ENCODE measurements at places on chromosomes 13 and 19.

DNA sequence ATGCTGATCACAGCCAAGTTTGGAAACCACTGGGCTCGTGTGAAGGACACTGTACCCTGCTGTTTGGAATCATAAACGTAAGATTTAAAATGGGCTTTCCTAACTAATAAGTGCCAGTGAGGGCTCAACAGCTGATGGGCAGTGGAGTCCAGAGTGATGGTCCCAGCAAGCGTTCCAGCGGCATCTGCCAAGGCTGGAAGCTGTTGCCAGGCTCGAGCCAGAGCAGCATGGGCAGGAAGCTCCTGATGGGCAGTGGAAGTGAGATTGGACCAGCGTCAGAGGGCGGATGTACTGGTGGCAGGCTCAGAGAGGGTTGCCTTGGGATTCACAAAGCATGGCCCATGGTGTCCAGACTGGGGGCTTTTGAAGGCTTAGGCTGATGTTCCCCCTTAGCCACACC is 30.2 kb downstream of the COL4A2 start:
- DNase-seq: no peak

GRCh38 chr13:98239162-98240076 is 62.4 kb upstream of the RNF113B start:
- peak; percentile 97 for DNase-seq

DNA sequence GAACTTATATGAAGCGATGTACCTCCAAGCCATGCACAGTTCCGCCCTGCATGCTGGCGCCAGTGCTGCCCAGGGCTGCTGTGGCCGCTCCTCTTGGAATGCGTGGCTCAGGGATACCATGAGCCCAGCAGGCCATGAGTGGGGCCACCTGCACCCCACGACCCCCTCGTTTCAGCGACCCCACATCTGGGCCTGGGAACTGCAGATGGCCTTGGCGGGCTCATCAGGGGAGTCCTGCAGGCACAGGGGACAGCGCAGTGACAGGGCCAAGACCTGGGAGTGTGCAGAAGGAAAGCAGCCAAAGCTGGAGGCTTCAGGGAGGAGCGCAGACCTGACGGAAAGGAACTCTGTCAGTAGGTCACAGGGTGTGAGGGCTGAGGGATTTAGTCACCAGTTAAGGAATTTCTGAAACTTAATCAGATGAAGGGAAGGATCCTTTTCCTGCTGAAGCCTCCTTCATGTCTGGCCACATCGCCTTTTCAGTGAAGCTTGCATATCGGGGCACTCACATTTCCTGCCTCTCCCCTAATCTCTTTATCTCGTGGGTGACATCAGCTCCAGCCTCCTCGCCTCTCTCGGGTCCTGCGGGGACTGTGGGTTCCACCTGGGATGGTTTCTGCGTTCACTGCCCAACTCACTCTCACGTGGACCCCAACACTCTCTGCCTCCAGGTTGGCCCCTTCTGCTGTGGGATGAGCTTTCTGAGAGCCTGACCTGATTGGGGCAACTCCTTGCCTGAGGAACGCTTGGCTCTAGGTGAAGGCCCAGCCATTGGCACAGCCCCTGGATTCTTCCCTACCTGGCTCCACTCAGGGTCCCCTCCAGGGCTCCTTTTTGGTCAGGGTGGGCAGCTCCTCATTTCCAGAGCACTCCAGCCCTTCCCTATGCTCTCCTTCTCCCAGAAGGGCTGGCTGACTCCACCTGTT is 123.5 kb downstream of the CRYL1 start:
- DNase-seq: no peak

- DNase-seq: no peak
These were observed 257.9 kb downstream of the COG6 start for GRCh38 chr13:39913339-39913738.

- DNase-seq: no peak
These were observed 541 bp upstream of the RSPH6A start for GRCh38 chr19:45815481-45816216.

DNA sequence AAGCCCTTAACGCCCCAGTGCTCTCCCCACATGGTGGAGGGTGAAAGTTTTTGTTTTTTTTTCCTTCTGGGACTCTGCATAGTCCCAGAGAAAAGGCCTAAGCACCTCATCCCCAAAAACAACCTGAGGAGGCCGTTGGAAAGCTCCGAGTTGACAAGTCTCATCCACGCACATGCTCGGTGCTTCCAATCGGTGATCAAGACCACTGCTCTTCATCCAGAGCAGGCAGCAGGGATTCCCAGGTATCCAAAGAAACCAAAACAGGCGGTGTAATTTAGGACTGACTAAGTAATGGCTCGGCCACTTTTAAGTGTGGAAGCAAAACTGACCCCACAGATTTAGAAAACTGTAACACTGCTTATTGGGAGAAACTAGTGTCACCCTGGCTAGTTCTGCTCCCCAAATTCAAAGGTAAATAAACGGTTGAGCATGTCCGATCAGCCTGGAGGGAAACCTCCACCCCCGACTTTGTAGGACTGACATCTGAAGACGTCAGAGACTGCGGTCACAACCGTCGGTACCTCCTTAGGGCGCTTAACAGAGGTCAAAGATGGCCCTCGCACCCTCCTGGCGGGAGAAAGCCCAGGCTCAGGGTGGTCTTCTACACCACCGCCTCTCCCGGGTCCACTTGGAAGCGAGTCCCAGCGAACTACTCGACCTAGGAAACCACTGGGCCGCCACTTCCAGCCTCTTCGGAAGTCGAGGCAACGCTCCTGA is 997 bp upstream of the ZNF446 start:
- no peak for DNase-seq
